ENCODE measurements at places on chromosomes 7 and 10.

DNA sequence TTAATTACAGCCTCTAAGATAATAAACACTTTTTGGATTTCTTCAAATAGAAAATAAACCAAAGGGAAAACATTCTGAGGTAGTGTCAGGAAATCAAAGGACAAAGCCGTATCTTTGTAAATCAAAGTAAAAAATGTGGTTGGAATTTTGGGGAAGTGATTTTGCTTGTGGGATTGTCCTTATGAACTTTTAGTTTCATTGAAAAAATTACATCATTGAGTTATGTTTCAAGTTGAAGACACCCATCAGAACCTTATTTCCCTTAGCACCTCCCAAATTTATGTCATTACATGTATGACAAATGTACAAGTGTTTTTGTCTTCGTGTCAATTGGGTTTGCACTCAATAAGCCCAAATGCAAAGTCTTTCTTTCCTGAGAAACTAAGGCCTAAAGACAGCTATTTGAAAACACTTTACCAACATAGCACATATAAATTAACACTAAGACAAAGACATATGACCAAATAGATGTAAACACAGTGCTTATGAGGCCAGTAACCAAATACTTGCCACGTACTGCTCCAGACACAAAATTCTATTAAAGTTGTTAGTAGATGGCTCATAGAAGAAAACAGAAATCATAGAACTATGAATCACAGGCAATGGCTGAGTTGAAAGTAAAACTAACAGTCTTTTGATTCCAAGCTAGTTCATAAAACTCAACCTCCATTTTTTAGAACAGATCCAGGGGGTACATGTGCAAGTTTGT lies 26.9 kb upstream of the LAMB4 start:
- DNase-seq: no peak

- DNase-seq: no peak
Observed at GRCh38 chr7:105711726-105712402, 130.6 kb upstream of the EFCAB10 start.

DNA sequence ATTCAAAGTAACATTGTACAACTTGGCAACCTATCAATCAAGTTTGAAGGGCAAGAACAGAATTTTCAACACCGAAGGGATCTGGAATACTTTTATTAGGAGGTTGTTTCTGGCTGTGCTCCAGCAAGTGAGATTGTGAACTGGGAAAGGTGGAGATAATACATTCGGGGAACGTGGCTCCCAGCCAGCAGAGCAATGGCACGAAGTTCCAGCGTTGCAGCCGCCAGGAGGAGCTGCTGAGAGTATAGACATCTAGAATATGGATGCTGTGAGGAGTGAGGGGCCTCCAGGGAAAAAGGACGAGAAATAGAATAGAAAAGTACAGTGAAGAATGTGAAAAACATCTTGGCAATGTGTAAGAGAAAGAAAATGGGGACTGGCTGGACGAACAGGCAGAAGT lies 69.5 kb downstream of the TCERG1L start:
- no peak for DNase-seq

DNA sequence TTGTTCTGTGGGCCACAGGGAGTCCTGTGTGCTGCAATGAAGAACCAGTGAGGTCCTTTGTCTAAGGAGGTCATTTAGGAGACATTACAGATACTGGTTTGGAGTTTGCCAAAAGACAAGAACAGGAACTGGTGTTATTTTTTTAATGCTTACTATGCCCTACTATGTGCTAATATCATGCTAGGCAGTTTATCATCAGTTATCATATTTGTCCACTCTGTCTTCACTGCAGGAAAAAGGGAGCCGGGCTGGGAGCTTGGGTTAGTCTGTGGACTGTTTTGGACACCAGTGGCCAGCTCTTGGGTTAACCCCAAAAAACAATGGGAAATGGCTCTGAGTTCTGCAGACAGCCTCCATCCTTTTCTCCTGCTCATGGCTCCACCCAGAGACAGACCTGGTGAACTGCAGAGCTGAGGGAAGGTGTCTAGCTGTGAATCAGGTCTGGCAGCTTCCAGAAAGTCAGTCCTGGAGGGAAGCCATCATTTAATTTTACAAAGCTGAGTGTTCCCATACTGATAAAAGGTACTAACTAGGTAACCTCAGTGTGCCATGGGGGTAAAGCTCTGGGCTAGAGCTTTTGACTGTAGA lies 101.2 kb upstream of the ZNF746 start:
- DNase-seq: no peak

- no peak for DNase-seq
Observed at GRCh38 chr10:117536072-117536865, 6.3 kb upstream of the EMX2 start.

- no peak for DNase-seq
Observed at GRCh38 chr7:30116771-30117170, 18.0 kb upstream of the MTURN start.

- peak; percentile 67 for DNase-seq
Observed at GRCh38 chr7:28984631-28985030, 26.5 kb upstream of the TRIL start.

DNA sequence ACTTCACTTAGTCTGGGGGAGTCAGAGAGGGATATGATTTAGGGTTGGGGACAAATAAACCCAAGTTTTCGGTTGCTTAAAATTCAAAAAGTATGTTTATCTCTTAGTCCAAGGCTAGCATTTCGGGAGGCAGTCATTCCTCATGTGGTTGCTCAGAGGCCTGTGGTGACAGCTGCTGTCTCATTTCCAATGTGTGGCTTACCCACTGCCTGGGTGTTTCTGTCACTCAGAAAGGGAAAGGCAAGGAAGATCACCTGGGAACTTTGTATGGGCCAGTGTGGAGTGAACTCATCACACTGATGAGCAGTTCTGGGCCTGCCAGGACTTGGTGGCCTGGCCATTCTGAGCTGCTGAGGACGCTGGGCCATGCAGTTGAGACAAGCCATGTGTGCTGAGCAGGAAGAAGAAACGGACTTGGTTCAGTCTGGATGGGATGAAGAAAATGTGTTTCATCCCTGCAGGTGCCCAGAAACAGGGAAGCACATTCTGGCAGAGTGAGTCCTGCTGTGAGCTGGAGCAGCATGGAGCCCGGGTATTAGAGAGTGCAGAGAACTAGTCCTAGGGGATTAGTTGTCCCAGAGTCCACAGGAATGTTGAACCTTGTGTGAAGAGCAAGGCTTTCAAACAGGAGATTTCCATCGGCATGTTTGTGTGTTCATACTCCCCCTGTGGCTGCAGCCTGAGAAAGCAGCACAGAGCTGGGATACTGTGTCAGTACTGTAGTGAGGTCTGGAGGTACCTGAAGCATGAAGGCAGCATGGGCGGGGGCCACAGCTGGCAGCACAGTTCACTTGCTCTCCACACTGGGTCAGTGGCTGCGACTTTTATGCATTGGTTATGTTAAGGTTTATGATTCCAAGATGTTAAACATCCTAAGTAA lies 211.1 kb upstream of the IGFBP3 start:
- peak; percentile 28 for DNase-seq

DNA sequence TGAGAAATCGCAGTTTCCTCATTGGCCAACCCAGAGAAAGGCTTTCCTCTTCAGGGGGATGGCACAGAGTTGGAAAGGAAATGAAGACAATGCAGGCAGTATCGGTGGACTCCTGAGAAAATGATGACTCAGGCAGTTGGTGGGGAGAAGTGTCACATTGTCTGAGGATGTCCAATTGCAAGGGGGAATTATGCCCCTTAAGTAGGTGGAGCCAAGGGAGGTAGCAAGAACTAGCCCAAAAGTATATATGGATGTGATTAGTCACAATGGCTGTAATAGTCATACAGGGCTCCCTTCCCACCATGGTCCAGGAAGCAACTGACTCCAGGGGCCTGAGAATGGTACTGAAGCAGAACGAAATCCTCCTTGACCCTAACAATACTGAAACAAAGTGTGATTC lies 58.3 kb upstream of the EGFR start:
- DNase-seq: no peak

- no peak for DNase-seq
Observed at GRCh38 chr10:130771491-130771946, 540.0 kb downstream of the TCERG1L start.

DNA sequence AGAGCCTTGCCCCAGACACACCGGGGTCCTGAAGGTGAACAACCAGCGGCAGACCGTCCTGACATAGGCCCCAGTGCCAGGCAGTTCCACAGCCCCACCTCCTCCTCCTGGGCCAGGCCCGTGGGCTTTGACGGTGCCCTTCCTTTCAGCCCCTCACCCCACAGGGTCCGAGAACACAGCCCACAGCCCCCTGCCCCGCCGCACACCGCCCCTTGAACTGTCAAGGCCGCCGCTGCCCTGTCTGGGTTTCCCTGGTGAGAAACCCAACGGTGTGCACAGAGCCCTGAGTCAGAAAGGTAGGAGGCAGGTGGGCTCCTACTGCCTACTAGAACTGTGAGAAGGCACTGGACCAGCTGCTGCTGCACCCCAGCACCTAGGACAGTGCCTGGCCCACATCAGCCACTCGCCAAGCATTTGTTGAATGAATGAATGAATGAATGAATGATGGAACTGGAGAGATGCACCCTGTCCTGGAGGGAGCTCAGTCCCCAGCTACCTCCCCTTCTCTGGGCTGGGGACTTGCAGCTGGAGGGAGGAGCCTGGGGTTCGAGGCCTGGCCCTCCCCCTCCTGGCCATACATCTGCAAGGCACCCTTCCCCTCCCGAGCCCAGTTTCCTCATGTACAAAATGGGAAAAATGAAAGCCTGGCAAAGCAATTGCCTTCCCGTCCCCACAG lies 117.9 kb downstream of the SLIT1 start:
- DNase-seq: no peak

GRCh38 chr7:108404509-108405420 lies 51.5 kb downstream of the NRCAM start:
- no peak for DNase-seq

- DNase-seq: no peak
Observed at GRCh38 chr7:151374139-151374538, 32.5 kb downstream of the NUB1 start.

- DNase-seq: no peak
Observed at GRCh38 chr10:72085166-72085565, 3.2 kb downstream of the SPOCK2 start.

- no peak for DNase-seq
Observed at GRCh38 chr7:106895246-106895864, 30.3 kb downstream of the PIK3CG start.

Measured in AG09319 (cell line).